ENCODE measurements at places on chromosomes 1 and 21.

GRCh38 chr1:56032096-56032676 lies 547.2 kb downstream of the PLPP3 start:
- DNase-seq = no peak

GRCh38 chr1:177283380-177283779 lies 112.6 kb downstream of the BRINP2 start:
- DNase-seq = no peak

DNA sequence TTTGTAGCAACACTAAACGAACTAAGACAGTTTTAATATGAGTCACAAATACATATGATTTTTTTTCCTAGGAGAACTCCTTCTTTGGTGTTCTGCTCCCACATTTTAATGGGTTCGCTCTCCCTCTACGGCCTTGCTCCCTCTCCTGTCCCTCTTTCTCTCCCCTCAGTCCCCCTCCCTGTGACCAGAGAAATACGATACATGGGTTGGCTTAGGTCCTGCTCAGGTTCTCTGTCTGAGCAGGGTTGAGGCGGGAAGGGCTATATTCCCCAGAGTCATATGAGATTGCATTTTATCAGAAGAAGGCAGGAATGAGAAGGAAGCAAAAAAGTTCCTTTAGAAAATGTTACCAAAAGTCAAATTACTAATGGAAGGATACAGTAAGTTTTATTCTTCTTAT lies 44.6 kb downstream of the UBE2U start:
- no peak for DNase-seq

- no peak for DNase-seq
Measured at GRCh38 chr21:27321791-27322190, 354.9 kb upstream of the ADAMTS5 start.

DNA sequence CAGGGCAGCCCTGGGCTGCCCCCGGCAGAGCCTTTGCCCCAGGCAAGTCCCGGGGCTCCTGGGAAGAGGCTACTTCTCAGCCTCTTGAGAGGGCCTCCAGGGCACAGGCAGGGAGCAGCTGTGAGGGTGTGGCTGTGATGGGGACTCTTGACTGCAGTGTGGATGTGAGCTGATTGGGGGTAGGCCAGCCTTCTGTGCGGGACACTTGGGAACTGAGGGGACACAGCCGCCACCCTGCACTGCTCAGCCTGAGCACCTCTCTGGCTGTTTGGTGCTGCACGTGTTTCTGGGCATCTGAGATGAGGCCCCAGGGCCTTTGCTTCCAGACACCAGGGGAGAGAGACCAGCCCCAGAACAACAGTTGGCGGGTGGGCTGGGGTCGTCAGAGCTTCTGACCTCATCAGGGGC lies 62.1 kb downstream of the SKI start:
- no peak for DNase-seq

DNA sequence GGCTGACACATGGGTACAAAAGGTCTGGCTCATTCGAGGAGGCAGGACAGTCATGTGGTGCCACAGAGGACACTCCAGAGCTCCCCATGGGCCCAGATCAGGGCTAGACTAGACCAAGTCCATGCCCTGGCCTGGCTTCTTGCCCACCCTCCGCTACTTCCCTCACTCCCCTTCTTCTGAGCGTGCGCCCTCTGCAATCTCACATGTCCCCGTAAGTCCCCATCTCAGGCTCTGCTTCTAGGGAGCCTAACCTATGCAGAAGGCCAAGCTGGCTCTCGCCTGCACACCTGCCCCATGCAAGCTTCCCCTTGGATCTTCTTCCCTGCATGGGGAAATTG lies 553.6 kb downstream of the PTPRU start:
- DNase-seq = no peak

DNA sequence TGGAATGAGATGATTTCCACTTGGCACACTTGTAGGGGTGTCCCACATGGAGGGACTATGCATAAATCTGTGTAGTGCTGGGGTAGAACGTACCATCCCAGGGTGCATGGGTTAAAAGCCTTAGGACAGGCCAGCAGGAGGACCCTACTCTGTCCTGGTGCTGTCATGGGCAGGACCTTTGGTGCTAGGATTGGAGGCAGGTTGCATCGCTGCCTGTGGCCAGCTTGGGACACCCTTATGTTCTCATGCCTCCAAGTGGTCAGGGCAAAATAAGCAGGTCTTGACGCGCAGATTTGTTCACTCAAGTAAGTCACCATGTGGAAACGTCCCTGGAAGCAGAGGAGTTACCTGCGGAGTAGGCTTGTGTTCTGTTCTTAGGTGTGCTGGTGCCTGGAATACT lies 49.5 kb upstream of the RAB3GAP2 start:
- no peak for DNase-seq

DNA sequence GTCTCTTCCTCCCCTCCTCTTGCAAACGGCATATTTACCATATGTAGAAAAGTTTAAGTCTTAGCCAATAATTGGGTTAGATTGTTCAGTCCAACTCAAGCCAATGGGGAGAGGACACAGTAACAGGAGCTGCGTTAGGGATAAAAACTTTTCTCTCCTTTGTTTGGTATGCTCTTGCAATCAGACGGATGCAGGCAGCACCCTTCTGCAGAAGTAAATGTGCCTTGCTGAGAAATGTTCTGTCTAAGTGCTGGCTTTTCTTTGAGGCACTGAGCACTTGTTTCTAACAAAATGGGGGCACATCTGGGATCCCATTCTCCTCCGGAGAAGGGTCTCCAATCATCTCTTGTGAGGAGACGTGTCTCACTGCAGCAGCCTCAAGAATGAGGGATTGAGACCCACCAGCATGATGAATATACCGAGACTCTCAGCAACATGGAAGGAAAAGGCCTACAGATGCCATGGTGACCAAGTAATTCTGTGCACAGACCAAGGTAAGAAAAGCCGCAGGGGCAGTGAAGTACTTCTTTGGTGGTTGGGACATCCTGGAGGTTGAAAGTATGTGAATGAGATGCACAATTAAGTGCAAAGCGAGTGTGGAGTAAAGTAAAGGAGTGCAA lies 20.7 kb upstream of the GNG4 start:
- no peak for DNase-seq

- DNase-seq = no peak
Measured at GRCh38 chr1:87523466-87523865, 194.8 kb downstream of the LMO4 start.

DNA sequence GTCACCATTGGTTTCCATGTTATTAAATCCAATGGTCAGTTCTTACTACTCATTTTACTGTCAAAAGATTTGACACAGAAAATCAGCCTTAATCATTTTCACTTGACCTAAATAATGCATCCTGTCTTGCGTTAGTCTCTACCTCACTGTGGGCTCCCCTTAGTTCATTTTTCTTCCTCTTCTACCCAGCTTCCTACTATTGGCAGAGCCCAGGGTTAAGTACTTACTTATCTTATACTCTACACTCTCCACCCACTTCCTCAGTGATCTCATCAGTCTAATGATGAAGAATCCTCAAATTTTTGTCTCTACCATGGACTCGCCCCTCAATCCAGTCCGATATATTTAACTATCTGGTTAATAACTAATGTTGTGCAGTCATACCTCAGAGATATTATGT lies 735.9 kb downstream of the KCNT2 start:
- no peak for DNase-seq

DNA sequence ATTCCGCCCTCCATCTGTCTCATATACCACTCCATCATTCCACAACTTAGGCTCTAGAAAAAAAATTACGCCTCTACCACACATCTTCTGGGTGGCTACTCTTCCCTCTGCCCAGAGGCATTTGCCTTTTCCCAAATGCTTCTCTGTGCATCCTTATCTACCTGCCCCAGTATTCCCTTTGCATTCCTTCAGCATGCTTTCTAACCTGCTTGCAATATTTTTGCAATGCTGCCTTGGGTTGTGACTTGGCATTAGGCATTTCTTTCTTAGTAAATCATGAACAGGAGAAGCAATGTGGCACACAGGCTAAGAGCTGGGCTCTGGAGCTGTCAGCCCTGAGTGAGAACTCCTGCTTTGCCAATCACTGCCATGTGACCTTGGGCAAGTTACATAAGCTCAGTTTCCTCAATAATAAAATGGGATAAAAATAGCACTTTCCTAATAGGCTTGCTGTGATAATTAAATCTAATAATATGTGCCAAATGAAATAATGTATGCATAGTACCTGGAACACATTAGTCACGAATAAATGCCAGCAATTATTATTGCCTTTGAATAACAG lies 276.0 kb downstream of the ASTN1 start:
- no peak for DNase-seq

DNA sequence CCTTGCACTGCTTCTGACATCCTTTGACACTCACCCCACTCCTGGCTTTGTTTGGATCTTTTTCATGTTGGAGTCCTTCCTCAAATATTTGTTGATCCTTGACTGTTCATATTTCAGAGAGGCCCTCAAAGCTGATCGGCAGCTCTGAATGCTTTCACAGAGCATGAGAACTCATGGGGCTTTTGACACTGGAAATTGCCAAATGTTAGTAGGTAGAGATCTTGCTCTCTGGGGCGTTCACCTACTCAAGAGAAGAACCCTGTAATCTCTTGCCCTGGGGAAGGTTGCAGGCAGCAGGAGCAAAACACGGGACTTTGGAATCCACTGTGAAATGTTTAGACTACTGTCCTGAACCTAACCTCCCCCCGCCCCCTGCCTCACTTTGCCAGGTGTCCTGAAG lies 67.4 kb upstream of the STUM start:
- no peak for DNase-seq

GRCh38 chr1:205514211-205515142 lies 10.0 kb downstream of the CDK18 start:
- no peak for DNase-seq

- DNase-seq = no peak
Measured at GRCh38 chr1:8739377-8739776, 78.1 kb downstream of the RERE start.
